ENCODE measurements at places on chromosomes 6 and 20.

DNA sequence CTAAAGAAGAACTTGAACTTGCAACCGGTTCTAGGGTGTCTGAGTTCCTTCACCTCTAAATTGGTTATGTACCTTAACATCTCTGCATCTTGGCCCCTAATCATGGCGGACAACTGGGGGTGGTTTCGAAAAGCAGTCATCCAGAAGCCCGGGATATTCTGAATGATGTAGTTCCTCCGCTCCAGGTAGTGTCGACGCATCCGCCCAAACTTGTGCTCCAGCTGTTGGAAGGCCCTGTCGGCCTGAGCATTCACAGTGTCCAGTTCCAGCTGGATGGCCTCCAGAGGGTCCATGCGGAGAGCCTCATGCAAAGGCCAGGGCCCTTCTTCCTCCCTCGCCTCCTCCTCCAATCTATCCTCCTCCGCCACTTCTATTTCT, 887 bp downstream of the TSPYL1 start:
- DNase-seq, result no peak

- DNase-seq, result no peak
Measured at GRCh38 chr6:79878142-79878748, 69.1 kb downstream of the ELOVL4 start.

DNA sequence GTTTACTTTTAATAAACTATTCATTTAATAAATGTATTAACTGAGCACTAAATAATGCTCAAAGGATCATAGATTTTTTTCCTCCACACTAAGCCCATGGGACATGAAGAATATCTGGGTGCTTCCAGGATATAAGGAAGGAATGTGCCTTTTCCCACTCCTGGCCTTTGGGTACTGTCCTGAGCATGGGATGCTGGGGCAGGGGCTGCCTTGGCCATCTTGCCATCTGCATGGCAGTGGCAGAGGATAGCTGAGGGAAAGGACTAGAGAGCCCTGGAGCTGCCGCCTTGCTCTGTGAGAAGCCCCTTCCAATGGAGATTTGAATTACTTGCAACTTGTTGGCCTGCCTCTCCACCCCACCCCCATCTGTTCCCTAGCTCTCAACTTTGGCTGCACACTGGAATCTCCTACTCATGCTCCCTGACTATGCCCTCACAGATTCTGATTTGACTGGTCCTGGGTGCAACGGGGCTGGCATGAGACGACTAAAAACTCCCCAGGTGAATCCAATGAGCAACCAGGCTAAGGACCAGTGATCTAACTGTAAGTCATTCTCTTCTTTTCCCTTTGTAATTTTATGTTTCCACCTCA, 15.6 kb downstream of the DDRGK1 start:
- no peak for DNase-seq

DNA sequence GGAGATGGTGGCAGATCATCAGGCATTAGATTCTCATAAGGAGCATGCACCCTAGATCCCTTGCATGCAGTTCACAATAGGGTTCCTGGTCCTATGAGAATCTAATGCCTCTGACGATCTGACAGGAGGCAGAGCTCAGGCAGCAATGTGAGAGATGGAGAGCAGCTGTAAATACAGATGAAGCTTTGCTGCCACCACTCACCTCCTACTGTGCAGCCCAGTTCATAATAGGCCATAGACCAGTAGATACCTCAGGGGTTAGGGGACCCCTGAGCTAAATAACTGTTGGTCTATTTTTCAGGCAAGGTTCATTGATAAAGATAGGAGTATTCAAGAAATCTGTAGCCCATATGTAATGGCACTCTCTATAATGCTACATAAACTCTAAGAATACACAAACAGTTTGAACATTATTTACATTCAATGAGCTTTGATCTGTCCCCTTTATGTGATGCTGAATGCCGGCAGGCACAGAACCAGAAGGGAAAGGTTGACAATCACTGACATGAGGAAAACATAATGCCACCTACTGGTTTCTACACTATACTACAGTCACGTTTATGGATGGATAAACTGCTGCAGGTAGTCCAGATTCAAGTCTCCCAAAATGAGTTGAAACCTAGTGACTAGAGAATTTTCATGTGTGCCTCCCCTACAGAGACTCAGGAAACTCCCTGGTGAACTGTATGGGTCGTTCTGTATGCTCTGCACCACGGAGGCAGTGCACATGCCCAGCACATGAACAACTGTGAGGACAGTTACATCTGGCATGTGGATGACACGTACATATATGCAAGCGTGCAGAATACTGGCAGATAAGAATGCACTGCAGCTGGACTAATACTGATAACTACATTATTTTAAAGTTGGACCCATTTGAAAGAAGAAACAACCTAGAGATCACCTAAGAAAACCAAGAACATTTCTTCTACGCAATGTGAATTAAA, 72.0 kb downstream of the DST start:
- no peak for DNase-seq

- no peak for DNase-seq
Measured at GRCh38 chr20:29119141-29119540, 2138.3 kb upstream of the DEFB115 start.

GRCh38 chr6:150280703-150281102, 88.1 kb upstream of the IYD start:
- DNase-seq, result no peak

GRCh38 chr6:163670336-163670735, 255.8 kb downstream of the QKI start:
- no peak for DNase-seq

DNA sequence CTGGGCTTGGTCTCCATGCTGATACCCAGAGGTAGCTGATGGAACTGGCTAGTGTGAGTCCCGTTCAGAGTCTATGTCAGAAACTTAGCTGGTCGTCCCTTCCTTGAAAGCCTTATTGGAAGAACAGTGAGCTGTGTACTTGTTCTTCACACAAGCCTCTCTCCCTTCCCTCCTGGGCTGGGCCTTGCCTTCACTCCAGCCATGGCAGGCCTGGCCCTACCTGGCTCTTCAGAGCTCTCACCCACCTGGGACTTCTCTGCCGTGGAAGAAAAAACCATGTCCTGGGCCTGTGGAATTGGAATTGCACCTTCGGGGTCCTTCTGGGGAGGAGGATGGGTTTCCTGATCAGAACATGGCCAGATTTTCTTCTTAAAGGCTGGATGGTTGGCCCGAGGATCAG, 20.3 kb upstream of the ZNF831 start:
- no peak for DNase-seq

DNA sequence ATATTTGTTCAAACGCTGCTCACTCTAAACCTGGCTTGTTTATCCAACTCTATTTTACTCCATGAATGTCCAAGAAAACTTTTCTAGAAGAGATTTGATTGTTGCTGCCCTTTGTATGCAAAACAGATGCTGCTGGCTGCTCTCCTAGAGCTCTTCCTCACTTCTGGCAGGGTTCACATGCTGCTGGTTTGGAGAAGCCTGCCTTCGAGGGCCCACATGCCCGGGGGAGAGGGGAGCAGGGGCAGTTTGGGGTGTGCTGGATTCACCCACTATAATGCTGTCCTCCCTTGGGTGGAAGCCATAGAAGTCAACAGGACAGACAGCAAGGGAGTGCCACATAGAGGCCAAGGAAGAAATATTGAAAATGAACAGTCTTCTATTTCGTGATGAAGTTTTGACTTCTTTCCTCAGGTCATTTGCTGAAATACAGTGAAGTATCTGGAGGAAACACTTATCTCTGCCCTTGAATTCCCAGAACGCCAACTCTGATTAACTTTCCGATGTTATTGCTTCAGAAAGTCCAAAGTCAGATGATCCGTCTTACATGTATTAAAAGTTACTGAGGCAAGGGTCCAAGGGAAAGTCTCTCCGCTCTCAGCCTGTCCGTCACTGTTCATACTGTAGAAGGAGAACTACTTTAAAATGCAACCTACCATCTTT, 32.4 kb downstream of the LY86 start:
- no peak for DNase-seq

DNA sequence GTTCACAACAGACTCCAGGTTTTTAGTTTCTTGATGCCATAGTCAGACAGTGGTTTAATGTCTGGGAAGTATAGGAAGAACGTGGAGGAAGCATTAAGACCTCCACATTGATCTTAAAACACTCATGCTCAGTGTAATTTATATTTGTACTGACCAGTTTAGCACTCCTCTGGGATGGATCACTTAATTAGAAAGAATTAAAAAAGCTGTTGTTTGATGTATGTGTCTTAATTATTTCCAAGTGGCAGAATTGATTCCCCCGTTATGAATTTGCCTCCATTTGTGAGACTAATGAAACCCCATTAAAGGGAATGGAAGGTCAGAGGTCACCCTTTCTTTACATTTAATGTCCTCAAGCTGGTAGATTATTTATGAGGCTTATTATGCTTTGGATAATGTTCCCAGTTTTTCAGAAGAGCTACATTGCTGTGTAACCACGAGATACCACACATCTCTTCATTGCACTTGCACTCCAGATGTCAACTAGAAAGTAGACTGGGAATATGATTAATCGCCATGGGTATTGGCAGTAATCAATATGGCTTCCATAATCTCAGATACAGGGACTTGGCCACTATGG, 270.0 kb upstream of the JAG1 start:
- no peak for DNase-seq

GRCh38 chr6:150857062-150857944, 8.2 kb upstream of the MTHFD1L start:
- DNase-seq, result no peak

DNA sequence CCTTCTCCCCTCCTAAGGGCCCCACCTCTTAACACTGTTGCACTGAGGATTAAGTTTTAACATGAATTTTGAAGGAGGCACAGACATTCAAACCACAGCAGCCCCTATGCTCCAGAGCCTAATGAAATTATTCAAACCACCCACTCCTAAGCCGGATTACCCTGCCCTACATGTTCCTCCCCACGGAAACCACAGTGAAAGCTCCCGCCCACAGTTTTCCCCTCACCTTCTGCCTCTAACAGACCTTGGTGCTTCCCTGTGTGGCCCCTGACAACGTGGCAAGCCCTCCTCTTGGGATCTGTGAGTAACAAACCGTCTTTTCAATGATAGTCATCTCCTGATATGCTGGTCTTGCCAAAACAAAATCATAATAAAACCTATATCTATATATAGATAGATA, 74.8 kb downstream of the RIN2 start:
- DNase-seq, result no peak

DNA sequence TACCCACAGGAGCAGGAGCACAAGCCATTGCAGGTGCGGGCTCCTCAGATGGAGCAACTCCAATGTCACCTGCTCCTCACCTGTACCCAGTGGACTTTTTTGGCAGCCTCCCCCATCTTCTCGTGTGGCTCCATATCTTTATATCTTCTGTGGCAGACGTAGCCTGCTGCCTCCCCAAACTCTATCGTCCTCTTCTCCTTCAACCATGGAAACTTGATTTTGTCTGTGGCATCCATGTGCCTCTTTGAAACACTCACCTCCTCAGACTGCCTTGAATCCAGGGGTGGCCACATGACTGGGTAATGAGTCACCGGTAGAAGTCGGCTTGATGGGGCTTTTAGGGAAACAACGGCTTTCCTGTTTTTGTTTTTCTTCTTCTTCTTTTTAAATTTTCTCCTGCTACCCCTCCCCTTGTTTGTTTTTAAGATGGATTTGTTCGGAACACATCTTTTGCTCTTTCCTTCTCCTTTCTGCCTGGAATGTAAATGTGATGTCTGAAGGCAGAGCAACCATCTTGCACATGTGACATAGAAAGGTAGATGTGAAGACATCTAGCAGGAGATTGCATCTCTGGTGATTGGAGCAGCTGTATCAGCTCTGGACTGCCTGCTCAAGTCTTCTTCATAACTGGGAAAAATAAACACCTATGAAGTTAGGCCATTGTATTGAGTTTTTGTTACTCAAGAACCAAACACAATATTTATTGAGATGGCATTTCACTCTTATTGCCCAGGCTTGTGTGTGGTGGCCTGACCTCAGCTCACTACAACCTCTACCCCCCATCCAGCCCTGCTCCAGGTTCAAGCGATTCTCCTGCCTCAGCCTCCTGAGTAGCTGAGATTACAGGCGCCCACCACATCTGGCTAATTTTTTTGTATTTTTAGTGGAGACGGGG, 69.9 kb upstream of the DDR1 start:
- DNase-seq, result no peak

DNA sequence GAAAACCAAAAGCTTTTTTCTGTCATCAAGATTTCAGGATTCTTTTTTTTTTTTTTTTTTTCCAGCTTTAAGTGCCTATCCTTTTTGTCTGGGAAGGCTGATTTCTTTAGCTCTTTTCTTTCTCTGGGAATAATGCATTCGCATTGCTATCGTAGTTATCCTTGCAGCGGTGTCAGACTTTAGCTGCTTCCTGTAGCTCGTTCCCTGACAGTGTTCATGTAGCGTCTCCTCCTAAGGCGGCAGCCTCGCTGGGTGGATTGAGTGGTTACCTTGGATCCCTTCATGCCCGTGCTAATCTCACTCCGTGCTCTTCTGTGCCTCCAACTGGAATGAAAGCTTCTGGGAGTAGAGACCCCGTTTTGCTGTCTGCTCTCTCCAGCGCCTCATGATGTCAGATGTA, 43.1 kb downstream of the UST start:
- no peak for DNase-seq

- DNase-seq, result no peak
Measured at GRCh38 chr20:52785679-52786078, 186.5 kb upstream of the TSHZ2 start.

DNA sequence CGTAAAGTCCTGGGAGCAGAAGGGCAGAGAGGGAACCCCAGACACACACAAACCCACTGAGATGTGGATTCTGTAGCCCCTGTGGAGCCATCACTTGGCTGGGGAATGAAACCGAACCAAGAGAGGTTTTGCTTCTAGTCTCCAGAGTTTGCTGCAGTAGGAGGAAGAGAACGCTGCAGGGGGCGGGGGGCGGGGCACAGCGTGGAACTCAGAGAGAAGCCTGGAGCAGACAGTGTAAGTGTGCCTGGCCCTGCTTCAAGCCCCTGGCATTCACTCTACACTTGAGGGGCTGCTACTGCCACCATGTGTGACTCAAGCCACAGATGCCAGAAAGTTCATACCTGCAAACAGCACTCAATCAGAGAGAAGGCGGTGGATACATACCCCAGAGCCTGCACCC, 18.9 kb downstream of the GABRR1 start:
- DNase-seq, result no peak

- no peak for DNase-seq
Measured at GRCh38 chr6:8236956-8237355, 134.6 kb upstream of the EEF1E1 start.

- no peak for DNase-seq
Measured at GRCh38 chr6:11258260-11259237, 26.1 kb upstream of the NEDD9 start.

GRCh38 chr6:166910601-166911000, 45.7 kb downstream of the RNASET2 start:
- no peak for DNase-seq

DNA sequence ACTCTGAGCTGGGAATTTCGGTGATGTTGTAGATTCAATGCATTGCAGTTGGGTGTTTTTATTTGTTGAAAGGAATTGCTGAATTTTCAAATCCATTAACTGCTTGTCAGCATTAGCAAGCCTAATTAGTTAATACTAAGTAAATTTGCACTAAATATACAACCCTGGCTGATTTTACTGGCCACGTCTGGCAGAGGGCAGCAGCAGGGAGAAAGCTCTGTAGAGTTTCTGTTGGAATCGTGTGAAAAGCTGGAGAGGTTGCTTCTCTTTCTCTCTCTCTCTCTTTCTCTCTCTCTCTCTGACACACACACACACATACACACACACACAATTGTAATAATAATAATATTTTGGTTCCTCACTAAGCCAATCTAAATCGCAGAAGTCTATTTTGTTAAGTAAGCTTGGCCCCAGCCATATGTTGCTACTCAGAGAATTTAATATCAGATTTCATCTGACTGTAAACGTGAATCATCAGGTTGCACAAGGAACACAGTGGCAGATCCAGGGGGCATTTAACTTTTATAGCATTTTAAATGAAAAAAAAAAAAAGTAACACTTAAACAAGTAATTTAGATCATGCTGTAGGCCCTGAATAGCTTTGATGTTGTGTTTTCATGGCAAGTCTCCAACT, 289.5 kb downstream of the ESR1 start:
- DNase-seq, result no peak

All from esophagus squamous epithelium (tissue), 5 donors.